ENCODE measurements at places on chromosomes 4 and X.

DNA sequence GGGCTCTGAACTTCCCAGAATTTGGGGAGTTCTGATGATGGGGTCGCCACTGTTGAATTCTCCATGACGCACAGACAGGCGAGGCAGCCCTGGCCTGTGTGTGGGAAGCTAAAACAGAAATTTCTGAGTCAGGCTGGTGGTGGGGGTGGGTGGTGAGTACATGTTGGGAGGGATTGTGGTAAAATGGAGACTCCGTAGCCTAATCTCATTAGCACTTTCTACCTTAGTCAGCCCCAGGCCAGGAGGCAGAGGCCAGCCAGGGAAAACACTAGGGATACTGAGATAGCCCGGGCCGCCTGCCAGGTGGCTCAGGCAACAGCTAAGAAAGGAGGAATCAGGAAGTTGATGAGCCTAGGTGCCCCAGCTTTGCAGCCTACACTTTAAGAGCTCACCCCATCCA lies 39.3 kb upstream of the NHSL2 start:
- DNase-seq: no peak

GRCh38 chr4:183214912-183215488 lies 105.1 kb downstream of the CLDN22 start:
- DNase-seq: no peak

GRCh38 chr4:62439051-62439450 lies 1238.9 kb downstream of the ADGRL3 start:
- DNase-seq: no peak

DNA sequence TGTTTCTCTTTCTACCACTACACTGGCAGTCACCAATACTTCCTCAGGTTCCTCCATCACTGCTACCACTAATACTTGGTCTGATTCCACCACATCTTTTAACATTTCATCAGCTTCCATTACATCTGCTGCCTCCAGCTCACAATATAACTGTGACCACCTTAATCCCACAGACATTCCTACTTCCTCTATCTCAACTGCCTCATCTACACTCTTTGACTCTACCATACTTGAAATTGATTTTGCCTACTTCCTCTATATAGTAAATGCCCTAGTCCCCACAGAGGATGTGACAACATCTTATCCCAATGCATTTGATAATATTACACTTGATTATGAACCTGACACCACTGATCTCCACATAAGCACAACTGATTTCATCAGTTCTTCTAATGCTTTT lies 29.0 kb downstream of the OPRPN start:
- no peak for DNase-seq

DNA sequence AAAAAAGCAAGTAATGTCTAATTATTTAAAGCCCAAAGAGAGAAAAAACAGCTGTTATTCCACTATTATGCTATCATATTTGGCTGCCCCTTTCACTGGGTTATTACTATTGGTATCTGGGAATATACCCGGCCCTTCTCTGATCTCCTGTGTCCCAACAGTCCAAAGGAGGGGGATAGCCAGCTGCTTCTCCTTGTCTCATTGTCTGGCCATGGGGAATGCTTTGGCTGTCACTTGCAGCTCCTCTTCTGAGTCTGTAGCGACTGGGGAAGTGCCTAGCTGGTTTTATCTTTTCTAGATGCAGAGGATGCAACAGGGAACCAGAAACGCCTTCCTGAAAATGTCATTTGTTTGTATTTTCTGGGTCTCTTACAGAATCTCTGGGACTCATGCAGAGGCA lies 33.9 kb downstream of the MGARP start:
- DNase-seq: no peak

- no peak for DNase-seq
These were observed 174.7 kb downstream of the UGT8 start for GRCh38 chr4:114773339-114773738.
